ENCODE measurements at places on chromosomes 2 and 18.

DNA sequence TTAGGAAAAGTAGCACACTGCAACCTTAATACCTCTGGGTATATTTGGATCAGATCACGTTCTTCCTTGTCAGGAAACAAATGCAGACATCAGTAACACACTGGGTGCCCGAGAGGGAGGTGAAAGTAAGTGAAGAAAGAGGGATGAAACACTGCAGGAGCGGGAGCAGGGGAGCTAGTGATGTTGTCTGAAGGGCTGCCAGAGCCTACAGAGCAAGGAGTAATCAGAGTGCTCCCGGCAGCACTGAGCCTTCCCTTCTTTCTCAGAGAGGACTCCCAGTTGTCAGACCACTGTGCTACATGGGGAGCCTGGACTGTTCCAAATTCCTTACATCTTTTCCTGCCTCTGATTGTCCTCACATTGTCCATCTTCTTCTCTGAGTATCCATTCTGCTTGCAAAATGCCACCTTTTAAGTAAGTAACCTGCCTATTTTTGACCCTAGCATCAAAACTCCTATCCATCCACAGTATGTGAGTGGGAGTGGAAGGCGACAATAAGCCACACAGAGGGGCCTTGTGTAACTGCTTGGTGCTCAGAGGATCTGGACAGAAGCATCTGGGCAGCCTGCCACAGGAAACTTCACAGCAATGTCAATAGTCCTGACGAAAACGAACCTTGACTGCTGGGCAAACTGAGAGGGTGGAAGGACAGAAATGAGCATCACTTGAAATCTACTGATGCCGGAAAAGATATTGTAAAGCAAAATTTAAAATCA is 10.8 kb upstream of the NAB1 start:
- no peak for DNase-seq

GRCh38 chr2:209471037-209471436 is 47.2 kb downstream of the MAP2 start:
- DNase-seq: no peak

GRCh38 chr2:97359861-97360584 is 229.7 kb downstream of the ANKRD36B start:
- peak; percentile 43 for DNase-seq

DNA sequence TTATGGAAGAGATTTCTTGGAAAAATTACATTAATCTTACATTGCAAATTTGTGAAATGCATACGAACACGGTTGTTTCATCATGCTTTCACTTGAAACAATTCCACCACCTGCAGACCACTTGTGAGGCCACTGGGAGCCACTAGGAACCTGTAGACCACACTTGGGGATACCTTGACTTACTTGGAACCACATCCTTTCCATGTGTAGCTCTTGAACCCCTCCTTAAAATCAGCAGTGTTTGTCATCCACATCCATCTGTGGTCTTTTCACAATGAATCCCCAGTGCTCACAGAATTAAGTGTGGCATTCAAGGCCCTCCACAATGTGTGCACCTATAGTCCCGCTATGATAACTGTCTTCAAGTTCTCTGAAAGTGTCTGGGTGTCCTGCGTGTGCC is 350.9 kb downstream of the MYCN start:
- DNase-seq: no peak

DNA sequence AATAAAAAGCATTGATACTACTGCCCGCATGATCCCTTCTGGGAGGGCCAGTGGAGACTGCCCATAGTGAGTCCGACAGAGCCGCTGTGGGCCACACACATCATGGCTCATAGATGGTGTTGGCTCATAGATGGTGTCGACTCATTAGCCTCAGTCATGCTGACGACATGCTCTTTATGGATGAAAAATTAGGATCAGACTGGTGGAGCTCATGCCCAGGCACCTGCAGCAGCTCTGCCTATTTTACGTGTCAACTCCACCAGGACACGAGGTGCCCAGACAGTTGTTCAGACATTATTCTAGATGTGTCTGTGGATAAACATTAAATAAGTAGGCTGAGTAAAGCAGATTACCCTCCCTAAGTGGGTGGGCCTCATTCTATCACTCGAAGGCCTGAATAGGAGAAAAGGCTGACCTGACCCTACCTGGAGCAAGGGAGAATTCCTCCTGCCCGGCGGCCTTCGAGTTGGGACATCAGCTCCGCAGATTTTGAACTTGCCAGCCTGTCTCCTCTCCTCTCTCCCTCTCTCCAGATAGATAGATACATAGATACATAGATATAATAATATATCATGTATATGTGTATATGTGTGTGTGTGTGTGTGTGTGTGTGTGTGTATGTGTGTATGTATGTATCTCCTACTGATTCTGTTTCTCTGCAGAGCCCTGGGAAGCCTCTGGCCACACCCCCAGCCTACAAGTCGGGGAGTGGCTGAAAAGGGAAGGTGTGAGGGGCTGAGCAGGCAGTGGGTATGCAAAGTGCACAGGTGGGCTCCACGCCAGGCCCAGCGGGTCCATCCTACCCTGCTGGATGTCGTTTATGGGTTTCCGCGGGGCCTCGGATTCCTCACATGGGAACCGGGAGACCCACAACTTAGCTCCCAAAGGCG is 13.6 kb upstream of the TEX51 start:
- no peak for DNase-seq

- no peak for DNase-seq
Measured at GRCh38 chr18:62505669-62506494, 16.9 kb upstream of the ZCCHC2 start.

DNA sequence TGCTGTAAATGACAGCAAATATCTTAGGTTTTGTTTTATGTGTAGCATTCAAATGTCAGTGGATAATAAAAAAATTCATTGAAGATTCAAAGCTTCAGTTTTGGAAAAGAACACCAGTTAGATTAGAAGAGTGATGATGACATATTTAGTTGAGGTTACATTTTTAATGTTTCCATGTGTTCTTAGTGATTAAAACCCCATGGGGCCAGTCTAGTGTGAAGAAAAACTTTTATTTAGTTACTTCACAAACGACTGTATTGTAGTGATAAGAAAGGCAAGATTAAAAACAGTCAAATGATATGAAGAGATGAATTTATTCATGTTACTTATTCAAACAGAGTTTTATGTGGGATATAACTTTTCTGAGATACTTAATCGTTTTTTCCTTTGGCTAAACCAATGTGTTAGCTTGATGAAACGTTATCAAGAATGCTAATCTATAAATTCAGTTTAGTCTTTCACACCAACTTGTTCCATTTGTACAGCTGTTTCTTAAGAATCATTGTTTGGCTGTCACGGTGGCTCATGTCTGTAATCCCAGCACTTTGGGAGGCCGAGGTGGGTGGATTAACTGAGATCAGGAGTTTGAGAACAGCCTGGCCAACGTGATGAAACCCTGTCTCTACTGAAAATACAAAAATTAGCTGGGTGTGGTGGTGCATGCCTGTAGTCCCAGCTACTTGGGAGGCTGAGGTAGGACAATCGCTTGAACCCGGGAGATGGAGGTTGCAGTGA is 11.6 kb downstream of the BMPR2 start:
- no peak for DNase-seq

DNA sequence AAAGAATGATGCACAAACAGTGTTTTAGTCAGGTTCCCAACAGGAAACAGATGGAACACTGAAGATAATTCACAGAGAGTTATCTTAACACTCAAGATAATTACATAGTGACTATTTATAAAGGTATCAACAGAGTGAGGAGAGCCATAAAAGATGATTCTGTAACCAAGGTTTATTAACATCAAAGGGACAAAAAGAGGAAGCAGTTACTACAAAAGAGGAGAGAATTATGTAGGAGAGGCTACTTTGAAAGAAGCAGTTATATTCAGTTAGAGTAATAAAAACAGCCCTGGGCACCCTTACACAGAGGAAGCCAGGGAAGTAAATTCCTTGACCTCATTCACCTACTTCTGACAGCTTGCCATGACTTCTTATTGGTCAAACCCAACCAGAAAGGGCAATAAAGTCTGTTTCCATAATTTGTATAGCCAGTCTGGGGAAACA is 326.5 kb upstream of the SLC39A10 start:
- DNase-seq: no peak

- no peak for DNase-seq
Measured at GRCh38 chr2:1907849-1908533, 163.7 kb upstream of the PXDN start.

GRCh38 chr18:13218997-13219396 is 437 bp downstream of the LDLRAD4 start:
- DNase-seq: no peak
